ENCODE measurements at places on chromosomes 12 and 14.

DNA sequence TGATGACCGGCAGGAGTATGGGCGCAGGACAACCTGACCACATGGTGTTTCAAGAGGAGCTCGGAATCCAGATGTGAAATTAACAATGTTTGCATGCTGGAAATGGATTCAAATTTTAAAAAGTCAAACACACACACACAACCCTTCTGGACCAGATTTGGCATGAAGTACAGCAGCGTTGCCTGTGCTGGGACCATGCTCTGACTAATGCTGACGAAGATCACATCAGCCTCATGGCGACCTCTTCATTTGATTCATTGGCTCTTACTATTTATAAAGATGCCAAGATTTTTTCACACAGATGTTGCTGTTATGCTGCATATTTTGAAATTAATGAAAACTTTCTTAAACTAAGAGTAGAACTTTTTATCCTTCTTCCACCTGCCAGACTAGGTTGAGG is 926.6 kb upstream of the TMEM132C start:
- no peak for DNase-seq

DNA sequence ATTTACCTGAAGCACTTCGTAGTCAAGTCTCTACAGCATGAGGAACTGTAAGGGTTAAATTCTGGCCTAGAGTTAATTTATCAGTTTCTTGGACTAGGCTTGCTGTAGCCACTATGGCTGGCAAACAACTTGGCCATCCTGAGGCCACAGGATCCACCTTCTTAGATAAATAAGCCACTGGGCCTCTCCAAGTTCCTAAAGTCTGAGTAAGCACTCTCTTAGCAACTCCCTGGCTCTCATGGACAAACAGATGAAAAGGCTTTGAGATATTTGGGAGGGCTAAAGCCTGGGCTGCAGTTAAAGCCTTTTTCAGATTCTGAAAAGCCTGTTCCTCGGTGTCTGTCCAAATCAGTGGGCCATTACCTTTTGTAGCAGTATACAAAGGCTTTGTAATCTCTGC is 675.0 kb downstream of the TMEM121 start:
- no peak for DNase-seq

- peak; percentile 52 for DNase-seq
Observed at GRCh38 chr12:114408471-114408885, 2.5 kb upstream of the TBX5 start.

- no peak for DNase-seq
Observed at GRCh38 chr14:59377491-59377890, 87.7 kb downstream of the GPR135 start.

DNA sequence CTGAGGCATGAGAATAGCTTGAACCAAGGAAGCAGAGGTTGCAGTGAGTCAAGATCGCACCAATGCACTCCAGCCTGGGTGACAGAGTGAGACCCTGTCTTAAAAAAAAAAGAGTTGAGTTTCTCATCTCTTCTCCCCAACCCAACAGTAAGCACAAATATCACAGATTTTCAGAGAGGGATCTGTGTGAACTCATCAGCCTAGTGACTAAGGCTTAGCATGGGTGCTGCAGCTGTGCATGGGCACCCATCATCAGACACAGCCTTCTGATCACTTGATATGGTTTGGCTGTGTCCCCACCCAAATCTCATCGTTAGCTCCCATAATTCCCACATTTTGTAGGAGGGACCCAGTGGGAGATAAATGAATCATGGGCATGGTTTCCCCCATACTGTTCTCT is 298.9 kb downstream of the PCNX1 start:
- DNase-seq = no peak

- DNase-seq = no peak
Observed at GRCh38 chr12:48351022-48351708, 446 bp upstream of the ZNF641 start.

- peak; percentile 50 for DNase-seq
Observed at GRCh38 chr14:80955416-80955941, at the start of gene TSHR. TSHR (plus strand) TSS chr14:80955621; CDS start chr14:80955681, 60 bp downstream.

- DNase-seq = no peak
Observed at GRCh38 chr14:73712071-73712506, 2.1 kb downstream of the PNMA1 start.

GRCh38 chr12:47234576-47235141 is 154.9 kb upstream of the AMIGO2 start:
- DNase-seq = no peak

DNA sequence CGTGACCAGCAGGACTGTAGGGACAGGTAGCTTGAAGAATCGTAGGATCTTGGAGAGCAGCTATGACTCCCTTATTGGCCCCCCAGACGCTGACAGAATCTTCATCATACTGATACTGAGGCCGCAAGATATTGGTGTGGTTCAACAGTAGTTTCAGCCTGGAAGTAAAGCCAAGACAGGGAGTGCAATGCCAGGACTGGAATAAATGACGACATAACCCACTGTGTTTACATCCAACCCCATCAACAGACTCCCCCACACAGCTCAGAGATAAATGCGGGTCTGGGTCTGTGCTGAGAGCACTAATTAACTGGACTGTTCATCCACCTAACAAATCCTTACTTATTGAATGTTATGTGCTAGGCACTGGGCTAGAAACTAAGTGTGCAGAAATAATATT is 16.6 kb downstream of the NOXRED1 start:
- no peak for DNase-seq
